ENCODE measurements at places on chromosomes 12 and 14.
A peak's percentile ranks its signal among the peaks of the same experiment; 100 is the strongest.

DNA sequence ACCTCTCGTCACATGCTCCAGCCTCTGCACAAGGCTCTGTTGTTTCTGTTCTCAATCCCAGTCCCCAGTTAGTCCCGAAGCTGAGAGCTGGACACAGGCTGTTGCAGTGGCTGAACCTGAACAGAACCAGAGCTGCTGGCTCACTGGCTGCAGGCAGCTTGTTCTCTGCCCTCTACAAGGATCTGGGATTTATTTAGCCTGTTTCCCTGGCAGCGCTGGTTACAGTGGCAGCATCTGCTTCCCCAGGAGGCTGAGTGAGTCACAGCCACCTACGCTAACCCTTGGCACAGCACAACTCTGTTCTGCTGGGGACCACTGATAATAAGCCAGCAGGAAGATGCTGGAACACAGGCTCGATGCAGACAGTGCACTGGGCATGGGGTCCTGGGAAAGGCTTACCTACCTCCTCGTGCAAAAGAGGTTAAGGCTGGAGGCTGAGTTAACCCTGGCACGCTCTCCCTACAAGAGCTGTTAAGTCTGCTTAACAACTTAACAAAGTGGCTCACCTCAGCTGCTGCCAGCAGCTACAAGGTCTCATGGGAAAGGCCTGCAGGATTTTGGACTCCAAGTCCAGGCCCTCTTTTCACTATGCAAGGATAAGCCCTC, 299.6 kb downstream of the PCNX1 start:
- DNase-seq: no peak

DNA sequence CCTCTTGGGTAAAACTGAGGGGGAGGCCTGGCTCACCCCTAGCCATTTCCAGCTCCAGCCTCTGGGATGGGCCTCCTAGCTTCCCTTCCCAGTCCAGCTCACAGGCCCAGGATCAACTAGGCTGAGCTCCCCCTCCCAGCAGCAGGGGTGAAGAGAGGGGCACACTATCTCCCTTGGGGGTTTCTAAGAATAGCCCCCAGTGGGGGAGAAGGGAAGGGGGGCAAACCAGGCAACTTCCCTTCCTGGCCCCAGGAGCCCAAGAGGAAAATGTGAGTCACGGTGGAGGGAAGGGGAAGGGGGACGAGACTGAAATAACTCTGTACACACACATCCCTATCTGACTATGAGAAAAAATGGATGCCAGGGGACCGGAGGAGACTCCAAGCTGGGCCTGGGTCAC, 9.0 kb downstream of the ADCY6 start:
- DNase-seq: no peak

GRCh38 chr14:53865711-53866110, 90.9 kb downstream of the BMP4 start:
- no peak for DNase-seq

GRCh38 chr14:66503532-66503931, 4.4 kb upstream of the GPHN start:
- DNase-seq: no peak

DNA sequence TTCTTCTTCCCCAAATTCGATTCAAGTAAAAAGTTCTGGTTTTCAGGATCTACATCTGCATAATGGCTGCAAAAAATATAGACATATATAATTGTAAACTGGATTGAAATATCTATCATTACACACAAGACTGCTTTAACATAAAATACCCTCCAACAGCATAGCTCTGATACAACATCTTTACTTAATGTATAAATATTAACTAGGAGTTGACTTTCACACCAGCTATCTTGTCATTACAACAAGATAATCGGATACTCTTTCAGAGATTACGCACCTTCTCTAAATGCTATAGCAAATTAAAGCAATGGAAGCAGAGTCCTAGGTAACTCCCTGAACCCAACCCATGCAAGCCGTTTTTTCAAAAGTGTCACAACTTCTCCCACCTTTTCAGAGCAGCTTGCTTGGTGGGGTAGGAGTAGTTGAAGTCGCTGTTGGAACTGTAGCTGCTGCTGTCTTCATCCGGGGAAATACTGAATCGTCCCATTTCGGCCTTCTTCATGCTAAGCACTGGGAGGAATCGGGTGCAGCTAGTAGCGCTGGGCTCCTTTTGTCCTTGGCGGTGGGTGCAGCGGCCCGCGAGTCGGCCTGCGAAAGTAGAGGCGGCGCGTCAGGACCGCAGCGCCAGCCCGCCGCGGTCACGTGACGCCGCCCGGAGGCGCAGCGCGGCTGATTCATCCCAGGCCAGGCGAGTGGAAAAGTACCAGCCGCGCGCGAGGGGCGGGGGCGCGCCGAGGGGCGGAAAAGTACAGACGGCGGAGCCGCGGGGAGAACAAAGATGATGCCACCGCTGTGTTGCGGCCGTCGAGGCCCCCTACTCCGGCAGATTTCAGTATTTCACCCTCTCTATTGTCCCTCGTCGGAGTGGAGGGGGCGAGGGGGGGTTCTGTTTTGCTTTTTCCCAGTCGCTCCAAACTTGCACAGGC, 1.5 kb downstream of the SLC38A2 start:
- DNase-seq: peak; percentile 93

DNA sequence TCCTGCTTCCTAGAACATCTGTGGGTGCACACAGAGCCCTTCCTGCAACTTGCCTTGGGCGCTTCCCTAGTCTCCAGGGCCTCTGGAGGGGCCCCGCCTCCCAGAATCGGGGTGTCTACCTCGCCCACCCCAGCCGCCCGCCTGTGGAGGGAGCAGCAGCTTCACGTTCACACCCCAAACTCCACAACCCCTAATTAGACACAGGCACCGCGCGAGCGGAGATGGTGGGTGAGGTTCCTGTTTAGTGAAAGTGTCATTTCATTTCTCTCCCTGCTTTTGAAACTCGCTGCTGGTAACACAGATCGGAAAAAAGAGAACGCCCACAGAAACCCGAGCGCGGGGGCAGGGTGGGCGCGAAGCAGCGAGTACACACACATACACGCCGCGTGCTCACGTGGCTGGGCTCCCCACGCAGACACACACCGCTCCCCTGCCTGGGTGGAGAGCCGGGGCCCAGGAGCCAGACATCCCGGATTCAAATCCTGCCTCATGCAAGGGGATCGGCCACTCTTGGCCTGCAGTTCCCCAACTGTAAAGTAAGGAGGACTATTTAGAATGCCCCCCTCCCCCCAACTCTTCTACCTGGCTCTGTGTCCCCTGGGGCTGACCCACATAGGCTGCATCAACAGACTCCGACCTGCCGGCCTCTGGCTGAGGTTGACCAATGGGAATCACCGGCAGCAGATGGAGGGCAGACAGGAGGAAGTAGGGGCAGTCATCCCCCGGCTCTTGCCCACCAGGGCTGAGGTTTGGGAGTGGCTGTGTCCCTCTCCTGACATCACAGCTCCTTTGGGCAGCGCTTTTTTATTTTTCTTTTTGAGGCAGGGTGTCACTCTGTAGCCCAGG, 79.2 kb upstream of the NCOR2 start:
- peak; percentile 54 for DNase-seq

- peak; percentile 89 for DNase-seq
These were observed 518.7 kb downstream of the TMEM121 start for GRCh38 chr14:106044949-106045596.

GRCh38 chr12:113424915-113425823, 3.0 kb downstream of the SDSL start:
- DNase-seq: peak; percentile 57

DNA sequence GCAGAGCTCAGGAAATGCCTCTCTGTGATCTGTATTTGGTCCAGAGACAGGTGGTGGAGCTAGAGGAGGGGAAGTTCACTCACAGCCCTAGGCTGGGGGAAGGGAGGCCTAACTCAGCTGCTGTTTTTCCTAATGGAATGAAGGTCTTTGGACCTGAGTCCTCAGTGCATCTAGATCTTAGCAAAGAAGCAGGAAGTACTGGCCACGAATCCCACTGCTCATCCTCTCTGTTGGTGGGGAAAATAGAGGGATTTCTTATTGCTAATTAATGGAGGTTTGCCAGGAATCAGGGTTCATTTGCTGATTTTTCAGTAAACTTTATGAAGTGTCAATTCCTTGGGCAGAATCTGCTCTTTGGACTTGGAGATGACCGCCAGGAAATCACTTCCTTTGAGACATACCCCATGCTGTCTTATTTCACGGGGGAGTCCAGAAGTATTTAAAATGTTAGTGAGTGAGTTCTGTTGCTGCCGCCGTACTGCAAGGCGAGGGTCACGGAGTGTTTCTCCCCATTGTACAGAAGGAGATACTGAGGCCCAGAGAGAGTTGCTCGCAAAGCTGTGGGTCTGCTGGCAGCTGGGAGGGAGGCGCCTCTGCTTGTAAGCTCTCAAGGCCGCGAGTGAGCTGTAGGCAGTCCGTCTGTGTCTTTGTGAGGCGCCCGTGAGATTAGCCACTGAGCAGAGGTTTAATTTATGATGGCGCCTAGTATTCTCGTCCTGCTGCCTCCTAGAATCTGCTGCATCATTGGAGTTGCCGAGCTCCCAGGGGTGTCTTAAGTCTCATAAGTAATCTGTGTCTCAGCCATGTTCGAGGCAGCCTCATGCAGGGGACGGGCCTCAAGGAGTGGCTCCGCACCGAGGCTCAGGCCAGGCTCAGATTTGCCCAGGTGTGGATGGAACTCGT, 88.2 kb downstream of the TSPAN9 start:
- no peak for DNase-seq

DNA sequence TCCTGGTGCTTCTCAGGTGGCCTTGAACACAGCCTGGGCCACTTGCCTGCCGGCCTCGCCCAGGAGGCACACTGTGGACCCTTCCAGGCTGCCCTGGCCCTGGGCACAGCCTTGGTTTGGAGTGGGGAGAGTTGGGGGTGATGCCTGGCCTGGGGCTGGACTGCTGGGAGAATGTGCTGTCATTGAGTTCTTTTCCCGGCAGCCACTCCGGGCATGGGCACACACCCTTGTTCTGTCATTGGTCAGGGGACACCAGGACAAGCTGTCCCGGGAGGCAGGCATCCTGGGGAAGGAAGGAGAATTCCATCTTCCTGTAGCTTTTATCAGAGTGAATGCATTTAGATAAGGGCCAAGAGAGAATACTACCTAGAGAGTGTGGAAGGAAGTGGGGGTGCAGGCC, 61.8 kb upstream of the RIN3 start:
- no peak for DNase-seq

GRCh38 chr12:61750604-61751003, 509.6 kb upstream of the USP15 start:
- no peak for DNase-seq

- DNase-seq: no peak
These were observed 71.8 kb upstream of the GZMB start for GRCh38 chr14:24705840-24706239.

DNA sequence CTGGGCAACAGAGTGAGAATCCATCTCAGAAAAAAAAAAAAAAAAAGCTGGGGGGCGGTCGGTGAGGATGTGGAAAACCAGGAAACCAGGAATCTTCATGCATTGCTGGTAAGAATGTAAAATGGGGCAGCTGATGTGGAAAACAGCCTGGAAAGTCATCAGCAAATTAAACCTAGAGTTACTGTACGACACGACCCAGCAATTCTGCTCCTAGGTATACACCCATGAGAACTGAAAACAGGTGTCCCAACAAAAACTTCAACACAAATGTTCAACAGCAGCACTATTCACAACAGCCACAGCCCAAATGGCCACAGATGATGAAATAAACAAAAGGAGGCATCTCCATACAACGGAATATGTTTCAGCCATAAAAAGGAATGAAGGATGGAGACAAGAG, 97.3 kb downstream of the NCOR2 start:
- no peak for DNase-seq

- DNase-seq: no peak
These were observed 11.3 kb downstream of the CMKLR1 start for GRCh38 chr12:108327621-108328344.

GRCh38 chr12:59077575-59078426, 157.5 kb upstream of the LRIG3 start:
- DNase-seq: no peak

GRCh38 chr12:62934799-62935674, at the start of gene PPM1H:
Gene PPM1H (minus strand): TSS chr12:62935150. CDS start chr12:62934736, 414 bp downstream.
- DNase-seq: peak; percentile 21

GRCh38 chr12:123384318-123384993, 524 bp downstream of the KMT5A start:
- peak; percentile 14 for DNase-seq

DNA sequence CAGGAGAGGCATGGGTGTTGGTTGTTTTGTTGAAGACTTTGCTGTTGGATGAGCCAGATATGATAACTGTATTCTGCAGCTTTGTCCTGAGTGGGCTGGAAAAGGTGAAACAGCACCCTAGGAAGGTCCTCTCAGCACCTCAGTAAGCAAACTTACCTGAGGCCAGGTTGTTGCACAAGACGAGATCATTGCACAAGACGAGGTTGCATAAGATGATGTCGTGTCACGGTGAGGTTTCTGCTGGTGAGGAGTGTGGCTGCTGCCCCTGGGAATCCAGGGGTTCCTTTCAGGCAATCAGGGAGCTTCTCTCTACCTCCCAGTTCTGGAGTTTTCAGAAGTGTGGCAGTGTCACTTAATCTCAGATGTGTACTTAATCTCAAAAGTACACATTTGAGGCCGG, 85.6 kb downstream of the GLT1D1 start:
- DNase-seq: no peak

DNA sequence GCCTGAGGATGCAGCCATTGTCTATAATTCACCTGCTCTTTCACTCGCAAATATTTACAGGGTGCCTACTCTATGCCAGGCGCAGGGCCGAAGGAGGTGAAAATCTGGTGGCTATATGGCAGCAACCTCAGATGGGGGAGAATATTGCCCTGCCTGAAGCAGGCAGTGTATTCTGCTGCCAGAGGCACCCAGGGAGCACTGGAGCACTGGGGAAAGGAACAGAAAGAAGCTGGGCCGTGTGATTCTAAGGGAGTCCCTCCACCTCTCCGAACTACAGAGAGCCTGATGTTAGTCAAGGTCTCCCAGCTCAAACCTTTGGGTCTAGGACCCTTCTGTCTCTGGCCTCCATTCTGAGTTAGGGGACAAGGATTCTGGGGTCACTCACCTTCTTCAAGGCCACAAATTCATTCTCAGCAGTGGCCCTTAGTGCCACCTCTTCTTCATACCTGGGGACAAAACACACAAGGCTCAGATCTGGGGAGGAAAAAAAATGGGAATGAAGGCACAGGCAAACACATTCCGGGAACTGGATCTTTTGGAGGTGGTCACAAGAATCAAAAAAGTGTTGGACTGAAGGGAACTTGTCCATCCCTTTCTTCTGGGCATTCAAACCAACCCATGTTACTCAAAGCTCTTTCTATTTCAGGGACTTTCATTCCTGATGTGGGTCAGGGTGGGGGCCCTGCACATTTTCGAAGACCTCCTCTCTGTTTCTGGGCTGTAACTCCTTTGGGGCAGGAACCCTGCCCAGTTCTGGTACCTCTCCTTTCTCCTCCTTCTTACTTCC, 19.3 kb upstream of the KRT86 start:
- no peak for DNase-seq

GRCh38 chr12:64404470-64405256, 471 bp downstream of the XPOT start:
- DNase-seq: peak; percentile 77

DNA sequence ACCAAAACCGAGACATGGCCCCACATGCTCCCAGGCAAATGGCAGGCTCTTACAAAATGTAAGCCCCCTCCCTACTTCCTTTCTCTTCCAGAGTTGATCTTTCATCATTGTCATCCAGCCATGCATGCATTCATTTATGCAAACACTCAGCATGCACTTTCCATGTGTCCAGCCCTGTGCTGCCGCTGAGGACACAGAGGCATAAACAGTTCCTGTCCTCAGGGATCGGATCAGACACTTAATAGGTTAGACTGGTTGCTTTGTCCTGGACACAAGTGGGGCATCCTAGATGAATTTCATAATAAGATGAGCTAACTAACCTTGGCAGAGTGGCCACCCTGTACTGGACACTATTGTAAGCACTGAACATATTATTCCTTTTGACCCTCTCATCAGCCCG, 23.1 kb downstream of the PRIMA1 start:
- DNase-seq: no peak

- no peak for DNase-seq
These were observed 429.4 kb upstream of the LMO3 start for GRCh38 chr12:17035372-17035771.

GRCh38 chr12:50212071-50212467, 44.9 kb upstream of the CERS5 start:
- no peak for DNase-seq
